ENCODE measurements at places on chromosomes 6 and 20.

GRCh38 chr20:16926626-16927430 is 178.7 kb downstream of the OTOR start:
- no peak for DNase-seq

DNA sequence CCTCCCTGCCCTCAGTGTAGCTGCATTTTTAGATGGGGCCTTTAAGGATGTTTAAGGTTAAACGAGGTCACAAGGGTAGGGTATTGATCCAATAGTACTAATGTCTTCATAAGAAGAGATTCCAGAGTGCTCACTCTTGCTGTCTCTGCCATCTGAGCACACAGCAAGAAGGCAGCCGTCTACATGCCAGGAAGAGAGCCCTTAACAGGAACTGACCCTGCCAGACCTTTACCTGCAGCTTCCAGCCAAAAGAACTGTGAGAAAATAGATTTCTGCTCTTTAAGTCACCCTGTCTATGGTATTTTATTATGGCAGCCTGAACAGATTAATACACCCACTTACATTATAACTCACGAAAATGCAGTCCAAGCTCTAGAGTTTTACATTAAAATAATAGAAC is 685.3 kb upstream of the MARCKS start:
- no peak for DNase-seq

GRCh38 chr20:31908016-31908415 is 37.6 kb downstream of the TTLL9 start:
- no peak for DNase-seq

DNA sequence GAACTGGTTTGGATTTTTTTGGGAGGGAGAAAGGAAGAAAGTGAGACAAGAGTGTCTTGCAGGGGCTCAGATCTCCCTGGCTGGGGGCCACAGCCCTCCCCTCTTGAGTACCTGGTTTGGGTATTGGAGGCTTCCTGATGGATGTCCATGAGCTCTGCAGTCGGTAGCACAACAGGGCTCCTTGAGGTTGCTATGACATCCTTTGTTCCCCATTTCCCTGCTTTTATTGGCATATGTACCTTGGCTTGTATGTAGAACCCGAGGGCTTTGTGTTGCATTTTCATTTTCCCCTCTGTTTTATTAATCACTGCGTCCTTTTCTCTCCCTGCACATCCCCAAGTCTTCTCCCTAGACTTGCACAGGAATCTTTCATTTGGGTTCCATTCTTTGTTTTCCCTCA is 355.5 kb upstream of the TSHZ2 start:
- no peak for DNase-seq

DNA sequence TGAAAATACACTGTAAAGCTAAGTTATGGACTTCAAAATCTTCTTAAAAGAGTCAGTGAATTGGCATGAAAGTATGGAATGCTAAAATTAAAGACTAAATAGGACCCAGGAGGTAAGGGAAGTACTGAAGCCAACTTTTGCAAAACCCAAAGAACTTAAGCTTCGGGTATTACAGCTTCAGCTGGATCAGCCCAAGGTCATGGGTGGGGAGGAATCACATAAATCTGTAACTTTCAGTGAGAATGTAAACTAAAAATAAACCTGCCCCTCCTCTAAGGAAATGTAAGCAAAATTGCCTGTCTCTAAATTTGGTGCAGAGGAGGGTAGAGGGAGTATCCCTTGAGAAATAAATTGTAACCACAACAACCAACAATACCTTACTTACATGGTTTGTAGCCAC is 4.4 kb upstream of the MUC21 start:
- no peak for DNase-seq

GRCh38 chr6:37792457-37793033 is 27.0 kb upstream of the ZFAND3 start:
- no peak for DNase-seq

DNA sequence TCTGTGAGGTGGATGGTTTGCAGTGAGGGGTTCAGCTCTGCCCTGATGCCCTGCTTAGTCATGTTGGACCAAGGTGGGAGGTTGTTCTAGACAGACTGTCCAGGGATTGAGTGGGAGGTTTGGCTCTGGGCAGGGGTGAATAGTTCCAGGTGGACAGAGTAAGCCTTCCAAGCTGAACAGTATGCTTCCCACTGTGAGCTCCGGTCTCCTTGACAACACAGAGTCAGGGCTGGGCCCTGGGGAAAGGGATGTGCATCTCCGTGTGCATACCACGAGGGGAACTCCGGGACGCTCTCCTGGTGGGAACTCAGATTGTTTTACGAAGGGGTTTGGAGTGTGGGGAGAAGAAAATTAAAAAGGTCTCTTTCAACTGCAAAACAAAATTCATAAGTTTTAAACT is 174.7 kb downstream of the DHX35 start:
- DNase-seq = no peak

DNA sequence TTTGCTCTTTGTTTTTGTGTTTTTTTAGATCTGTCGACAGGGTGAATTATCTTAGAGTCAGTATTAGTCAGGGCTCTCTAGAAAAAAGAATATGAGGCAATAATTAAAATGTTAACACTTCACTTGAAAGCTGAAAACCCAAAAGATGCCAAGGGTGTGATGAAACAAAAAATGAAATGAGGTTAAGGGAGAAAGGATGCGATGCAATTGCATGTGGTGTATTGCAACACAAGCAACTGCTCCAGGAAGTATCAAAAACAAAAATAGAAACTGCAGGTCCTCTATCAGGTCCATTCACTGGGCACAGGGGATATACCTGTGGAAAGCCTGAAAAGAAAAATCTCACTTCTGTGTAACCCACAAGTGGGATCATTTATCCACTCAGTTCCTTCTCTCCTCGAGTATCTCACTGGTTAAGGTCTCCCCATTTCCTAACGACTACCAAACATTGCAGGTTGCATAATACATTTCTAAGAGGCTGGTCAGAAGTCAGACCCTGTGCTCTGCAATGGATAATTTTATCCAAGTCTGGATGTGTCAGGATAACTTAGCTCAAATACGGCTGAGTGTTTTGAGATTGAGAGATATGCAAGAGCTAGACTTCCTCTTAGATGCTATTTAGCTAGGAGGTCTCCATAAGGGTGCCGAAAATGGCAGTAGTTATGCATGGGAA is 257.7 kb upstream of the GJE1 start:
- DNase-seq = no peak

DNA sequence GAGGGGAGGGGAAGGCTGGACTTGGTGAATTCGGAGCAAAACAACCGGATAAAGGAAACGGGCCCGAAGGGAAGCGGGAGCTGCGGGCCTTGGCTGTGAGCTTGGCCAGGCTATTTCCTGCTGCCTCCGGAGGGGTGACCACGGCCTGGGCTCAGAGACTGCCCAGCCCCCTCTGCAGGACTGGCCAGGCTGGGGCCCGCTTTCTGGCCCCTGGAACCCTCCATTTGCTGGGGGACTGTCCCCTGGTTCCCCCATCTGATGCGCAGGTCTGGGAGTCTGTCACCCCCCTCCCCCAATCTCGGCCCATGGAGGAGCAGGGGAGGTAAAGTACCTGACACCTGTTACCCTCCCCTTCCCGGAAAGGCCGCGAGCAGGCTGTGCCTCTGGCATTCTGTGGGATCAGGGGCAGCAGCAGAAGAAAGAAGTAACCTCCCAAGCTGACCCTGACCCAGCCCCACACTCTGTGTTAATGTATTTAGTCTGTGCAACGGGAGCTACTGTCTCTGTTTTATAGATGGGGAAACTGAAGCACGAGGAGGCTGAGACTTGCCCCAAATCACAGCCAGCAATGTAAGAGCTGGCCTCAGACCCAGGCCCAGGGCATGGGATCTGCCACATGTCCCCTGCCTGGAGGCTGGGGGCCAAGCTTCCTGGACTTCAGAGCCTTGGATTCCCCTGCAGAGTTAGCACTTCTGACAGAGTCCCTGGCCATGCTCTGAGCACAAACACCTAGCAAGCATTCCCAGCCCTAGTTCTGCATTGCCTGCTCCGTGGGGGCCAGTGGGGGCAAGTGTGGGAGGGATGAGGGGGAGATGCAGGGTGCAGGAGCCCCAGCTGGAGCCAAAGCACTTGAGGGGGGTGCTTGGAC is 3.5 kb downstream of the C20orf204 start:
- no peak for DNase-seq

DNA sequence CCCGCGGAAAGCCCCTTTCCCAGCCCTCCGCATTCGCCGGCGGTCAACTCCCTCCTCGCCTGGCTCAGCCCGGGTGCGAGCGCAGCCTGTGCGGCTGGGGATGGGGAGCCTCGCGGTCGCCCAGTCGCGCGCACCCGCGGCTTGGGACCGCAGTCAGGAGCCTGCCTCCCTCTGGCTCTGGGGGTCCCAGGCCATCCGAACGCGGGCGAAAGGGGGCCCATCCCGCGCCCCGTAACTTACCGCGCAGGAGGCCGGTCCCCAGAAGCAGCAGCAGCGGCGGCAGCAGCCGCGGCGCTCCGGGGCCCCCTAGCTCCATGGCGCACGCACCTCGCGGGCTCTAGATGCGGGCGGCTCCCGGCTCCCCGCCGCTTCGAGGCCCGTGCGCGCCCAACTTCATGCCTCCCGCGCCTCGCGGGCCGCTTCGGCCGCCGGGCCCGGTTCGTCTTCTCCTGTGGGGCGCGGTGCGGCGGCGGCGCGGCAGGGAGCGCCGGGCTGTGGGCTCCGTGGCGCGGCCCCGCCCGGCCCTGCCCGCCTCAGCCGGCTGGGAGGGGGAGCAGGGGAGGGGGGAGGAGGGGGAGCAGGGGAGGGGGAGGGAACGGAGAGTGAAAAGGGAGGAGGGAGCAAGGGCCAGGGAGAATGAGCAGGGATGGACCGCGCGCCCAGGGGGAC is at the start of gene CHRNA4:
CHRNA4 (minus strand) TSS at position 500 of the 669 bp plus-strand sequence; CDS start at position 316, 184 bp downstream.
- DNase-seq = no peak

DNA sequence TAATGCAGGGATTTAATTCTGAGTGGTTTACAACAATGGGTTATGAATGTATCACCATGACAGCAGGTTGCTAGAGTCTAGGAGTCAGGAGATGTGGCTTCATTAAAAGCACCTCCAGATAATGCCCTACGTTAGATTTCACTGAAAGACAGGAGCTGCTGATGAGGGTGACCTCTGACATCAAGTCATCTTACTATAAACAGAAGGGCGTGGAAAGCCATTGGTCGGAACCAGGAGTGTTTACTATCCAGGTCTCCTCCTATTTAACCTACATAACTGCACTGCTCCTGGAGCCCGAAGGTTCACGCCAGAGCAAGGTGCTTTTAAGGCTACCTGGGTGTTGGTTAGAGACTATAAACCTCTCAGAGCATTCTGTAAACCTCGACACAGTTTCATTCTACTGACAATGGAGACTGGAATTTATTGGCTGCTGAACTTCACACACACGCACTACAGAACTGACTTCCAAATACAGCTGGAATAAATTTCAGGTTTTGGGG is 128.7 kb downstream of the EYA4 start:
- DNase-seq = no peak

GRCh38 chr20:23231561-23232218 is 118.9 kb upstream of the NXT1 start:
- no peak for DNase-seq

DNA sequence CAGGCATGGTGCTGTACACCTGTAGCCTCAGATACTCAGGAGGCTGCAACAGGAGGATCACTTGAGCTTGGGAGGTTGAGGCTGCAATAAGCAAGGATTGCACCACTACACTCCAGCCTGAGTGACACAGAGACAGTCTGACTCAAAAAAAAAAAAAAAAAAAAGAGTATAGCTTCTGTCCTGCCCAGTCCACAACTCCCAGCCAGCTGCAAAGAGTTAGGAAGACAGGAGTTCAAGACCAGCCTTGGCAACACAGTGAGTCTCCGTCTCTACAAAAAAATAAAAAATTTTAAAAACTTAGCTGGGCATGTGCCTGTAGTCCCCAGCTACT is 28.3 kb upstream of the TLDC2 start:
- DNase-seq = no peak

GRCh38 chr6:1972962-1973361 is 272.4 kb downstream of the GMDS start:
- no peak for DNase-seq

DNA sequence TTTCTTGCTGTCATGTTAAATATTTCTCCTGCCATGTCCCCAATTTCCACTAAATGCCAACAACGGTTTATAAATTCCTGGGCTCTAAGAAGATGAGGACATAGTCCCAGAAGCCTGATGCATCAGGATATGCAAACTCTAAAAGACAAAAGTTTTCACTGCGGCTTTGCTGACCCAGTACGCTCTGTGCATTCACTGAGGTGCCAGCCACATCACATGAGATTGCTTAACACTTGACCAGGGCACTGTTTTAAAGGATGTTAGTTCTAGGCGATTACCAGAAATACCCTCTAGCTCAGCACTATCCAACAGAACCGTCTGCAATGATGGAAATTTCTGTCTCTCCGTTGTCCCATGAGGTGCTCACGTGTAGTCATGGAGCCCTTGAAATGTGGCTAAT is 19.9 kb upstream of the ADTRP start:
- DNase-seq = no peak

GRCh38 chr6:139380168-139380567 is 5.7 kb upstream of the CITED2 start:
- DNase-seq = no peak

GRCh38 chr6:72365773-72366172 is 256.1 kb upstream of the KCNQ5 start:
- no peak for DNase-seq

DNA sequence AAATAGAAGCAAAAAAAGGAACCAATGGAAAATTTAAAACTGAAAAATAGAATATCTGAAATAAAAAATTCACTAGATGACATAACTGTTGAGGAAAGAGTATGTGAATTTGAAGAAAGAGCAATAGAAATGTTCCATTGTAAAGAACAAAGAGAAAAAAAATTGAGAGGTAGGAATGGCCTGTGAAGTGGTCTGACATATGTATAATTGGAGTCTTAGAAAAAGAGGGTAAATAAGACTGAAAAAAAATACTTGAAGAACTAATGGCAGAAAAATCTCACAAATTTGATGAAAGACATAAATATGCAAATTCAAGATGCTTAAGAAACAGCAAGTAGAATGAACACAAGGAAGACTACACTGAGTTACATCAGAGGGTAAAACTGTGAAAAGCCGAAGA is 93.4 kb downstream of the QKI start:
- no peak for DNase-seq

DNA sequence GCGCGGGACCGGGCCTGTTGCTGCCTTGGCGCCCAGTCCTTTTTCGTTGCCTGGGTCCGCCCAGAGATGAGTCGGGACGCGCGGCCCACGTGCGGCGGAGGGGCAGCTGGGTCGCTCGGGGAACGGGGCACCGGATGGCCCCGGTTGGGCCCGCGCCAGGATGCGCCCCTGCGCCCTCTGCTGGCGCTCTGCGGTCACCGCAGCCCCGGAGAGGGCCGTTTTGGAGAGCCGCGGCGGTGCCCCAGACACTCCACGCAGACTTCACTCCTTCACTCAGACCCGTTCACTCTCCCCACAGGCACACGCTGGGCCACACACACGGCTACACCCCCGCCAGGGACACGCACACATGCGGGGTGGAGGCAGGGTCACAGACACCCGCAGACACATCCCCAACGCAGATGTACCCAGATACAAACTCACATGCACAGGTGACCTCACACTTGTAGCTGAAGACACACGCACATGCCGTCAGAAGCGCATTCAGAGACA is 38.8 kb downstream of the SRC start:
- DNase-seq = peak; percentile 82
